ENCODE measurements at places on chromosomes 6 and 20.

GRCh38 chr20:38126146-38126921 is 38.7 kb downstream of the TGM2 start:
- no peak for DNase-seq

- no peak for DNase-seq
Observed at GRCh38 chr20:38112261-38112929, 52.7 kb downstream of the TGM2 start.

DNA sequence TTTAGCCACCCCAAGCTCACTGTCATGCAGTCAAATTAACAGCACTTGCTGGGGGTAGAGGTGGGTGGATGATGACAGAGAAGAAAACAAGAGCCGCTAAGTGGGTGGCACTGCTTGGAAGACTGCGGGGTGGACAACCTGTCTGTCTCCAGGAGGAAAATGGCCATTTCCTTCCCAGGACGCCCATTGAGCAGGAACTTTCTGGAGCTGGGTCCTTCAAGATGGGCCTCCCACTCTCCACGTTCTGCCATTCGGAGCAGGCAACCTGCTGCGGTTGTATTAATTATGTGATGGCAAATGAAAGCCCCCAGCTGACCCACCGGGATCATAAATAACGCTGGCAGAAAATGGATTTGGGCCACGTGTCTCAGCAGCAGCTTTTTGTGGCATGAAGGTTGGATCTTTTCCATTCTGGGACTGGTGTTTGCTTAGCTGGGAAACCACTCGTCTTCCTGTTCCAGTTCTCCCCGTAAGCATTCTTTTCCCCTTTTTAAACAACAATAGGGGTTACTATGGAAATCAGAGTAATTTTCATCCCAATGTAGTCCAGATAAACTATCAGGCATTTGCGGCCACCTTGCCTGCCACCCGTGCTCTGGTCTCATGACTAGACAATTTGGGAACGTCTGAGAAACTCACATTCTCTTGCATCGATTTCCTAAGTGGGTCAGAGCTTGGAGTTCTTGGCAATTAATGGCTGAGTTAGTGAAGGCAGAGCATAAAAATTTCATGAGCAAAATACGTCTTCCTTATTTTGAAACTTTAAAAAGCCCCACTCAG is 215.5 kb downstream of the ANKRD60 start:
- no peak for DNase-seq

GRCh38 chr6:150333585-150333941 is 35.2 kb upstream of the IYD start:
- no peak for DNase-seq

- DNase-seq: no peak
Observed at GRCh38 chr20:53922901-53923314, 147.5 kb downstream of the BCAS1 start.

- no peak for DNase-seq
Observed at GRCh38 chr6:122116119-122116834, 283.2 kb upstream of the HSF2 start.

DNA sequence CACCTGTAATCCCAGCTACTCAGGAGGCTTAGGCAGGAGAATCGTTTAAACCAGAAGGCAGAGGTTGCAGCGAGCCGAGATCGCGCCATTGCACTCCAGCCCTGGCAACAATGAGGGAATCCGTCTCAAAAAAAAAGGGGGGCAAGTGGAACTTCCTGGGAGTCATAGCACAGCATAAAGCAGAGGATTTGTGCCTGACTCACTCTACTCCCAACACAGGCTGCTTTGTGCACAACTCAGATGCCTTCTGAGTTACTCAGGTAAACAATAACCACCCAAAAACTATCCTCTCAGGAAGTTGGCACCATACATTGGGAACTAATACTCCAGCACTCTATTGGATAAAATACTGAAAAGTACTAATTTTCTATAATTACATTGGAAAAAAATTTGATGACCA is 2.5 kb upstream of the TMEM244 start:
- DNase-seq: no peak

GRCh38 chr6:124887872-124888580 is 74.2 kb upstream of the RNF217 start:
- DNase-seq: no peak

GRCh38 chr6:27838945-27839625 is 73.1 kb downstream of the OR2B2 start:
- DNase-seq: peak; percentile 65

DNA sequence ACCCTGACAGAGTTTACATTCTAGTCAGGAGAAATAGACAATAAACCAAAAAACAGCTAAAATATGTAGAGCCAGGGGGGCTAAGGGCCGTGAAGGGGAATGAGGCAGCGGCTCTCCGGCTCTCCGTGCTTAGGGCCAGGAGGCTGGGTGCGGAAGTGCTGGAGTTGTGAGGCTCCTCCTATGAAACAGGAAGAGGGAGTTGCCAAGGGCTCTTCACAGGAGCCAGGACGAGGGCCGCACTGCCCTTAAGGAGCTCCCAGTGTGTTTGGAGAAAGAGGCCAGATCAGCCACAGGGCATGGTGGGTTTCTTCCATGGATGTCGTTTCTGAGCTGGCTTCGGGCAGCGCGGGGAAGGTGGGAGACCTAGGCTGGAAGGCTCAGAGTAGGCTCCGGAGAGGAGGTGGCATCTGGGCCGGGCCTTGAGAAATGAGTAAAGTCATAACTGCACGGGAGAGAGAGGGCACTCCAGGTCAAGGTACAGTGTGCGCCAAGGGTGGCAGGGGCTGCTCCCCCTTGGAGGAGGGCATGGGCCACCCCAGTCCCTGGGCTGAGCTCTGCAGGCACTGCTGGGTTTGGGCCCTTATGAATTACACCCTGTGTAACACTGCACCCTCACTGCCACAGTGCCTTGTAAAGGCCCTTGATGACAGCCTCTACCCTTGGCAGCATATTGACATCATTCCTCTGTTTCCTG is 20.8 kb upstream of the MLN start:
- no peak for DNase-seq

- peak; percentile 96 for DNase-seq
Observed at GRCh38 chr6:145633981-145634627, 101.2 kb downstream of the EPM2A start.

DNA sequence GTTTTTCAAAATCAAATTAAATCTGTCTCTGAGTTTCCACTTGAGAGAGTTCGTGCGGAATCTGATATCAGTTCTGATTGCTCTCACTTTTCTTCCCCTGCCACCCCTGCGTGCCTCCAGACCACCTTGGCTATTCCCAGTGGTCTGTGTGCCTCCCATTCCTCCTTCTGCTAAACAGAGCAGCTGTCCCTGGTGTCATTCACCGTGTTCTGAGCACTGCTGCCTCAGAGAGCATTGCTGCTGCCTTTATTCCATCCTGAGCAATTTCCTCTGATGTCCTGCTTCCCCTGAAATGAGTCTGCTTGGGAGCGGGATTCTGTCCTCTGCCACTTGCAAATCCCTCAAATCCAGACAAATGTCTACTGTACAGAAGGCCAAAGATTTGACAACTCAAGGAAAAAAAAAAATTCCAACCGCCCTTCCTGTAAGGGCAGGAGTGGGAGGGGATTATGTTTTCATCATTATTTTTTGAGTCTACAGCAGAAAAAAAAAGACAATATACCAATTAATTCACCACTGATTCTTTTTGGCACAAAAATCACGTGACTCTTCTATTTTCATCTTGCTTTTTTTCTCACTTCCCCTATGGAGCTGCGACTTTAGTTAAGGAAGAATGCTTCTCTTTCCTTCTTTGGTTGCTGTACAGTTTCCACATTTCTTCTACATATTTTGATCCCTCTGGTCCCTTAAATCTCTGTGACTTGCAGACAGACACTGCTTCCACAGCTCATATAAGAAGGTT is 833.0 kb downstream of the EPHA7 start:
- DNase-seq: peak; percentile 19

- DNase-seq: peak; percentile 14
Observed at GRCh38 chr20:63536997-63537524, at the start of gene PTK6. PTK6 (minus strand) TSS chr20:63537376; CDS start chr20:63537314, 62 bp downstream.

DNA sequence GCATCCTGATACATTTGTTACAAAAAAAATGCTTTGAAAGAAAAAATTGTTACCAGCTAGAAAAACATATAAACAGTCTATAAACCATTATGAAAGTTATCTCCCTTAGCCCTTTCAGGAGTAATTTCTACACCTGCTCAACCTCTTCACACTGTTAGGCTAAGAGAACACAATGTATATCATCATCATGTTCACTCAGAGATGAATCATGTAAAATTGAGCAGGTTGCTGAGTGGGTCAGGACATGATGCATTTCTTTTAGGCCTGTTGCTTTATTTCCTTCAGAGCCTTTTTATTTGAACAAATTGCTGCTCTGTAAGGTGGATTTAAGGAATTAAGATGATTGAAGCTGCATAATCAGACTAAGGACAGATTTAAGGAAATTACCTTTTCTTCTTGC is 531.3 kb upstream of the MAN1A1 start:
- no peak for DNase-seq

DNA sequence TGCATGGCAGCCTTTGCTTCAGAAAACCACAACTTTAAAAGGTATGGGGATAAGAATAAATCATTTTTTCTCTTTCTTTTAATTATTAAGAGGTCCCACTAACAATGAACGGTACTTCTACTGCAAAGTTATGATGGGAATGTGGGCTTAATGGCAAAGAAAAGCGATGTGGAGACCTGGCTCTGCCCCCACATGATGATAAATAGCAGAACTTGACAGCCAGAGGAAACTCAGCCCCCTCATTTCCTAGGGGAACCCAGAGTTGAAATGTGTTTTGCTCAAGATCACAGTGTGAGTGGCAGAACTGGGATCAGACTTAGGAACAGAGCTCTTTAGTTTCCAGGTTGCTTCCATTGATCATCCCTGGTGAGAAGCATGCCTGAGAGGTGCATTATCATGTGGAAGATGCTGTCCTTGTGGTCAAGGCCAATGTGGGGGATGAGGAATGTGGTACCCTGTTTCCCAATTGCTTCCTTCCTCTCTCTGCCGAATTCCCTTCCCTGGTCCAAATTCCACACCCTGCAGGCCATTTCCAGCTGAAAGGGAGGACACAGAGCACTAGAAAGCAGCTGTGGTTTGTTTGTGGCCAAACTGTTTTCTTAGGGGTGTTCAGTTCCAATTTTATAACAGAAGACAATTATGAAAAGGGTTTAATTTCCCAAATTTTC is 66.0 kb downstream of the BACH2 start:
- no peak for DNase-seq

DNA sequence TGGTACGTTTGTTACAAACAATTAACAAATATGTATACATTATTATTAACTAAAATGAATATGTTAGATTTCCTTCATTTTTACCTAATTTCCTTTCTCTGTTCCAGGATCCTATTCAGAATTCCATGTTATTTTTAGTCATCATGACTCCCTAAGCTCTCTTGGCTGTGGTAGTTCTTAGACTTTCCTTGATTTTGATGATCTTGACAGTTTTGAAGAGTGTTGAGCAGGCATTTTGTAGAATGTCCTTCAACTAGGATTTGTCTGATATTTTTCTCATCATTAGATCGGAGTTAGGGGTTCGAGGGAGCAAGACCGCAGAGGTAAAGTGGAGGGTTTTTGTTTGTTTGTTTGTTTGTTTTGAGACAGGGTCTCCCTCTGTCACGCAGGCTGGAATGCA is 44.3 kb upstream of the ZNF184 start:
- no peak for DNase-seq

GRCh38 chr6:30061858-30062458 is 893 bp downstream of the POLR1H start:
- no peak for DNase-seq

DNA sequence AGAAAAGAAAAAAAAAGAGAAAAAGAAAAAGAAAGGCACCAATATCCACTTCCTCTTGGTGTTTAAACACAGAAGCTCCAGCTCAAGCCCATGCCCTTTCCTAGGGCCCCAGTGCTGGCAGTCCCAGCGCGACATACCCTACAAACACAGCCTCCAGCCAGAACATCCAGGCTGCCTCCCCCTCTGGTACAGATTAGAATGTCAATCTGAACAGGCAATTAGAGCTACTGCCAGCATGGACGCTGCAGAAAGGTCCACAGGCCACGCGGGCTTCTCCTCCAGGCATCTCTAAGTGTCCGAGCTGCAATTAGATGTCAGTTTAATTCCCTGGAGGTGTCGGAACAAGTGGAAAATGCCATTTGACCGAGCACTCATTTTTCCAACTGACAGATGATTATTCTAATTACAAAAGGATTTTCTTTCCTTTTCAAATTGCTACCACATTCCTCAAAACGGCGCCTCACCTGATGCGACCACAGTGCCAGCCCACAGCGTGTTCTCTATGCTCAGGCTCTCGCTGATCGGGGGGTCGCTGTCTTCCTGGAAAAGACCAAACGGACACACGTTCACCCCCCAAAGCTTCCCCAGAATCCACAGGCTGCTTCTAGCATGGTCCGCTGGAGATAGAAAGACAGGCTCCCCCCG is 79.5 kb downstream of the ATP9A start:
- DNase-seq: peak; percentile 73

DNA sequence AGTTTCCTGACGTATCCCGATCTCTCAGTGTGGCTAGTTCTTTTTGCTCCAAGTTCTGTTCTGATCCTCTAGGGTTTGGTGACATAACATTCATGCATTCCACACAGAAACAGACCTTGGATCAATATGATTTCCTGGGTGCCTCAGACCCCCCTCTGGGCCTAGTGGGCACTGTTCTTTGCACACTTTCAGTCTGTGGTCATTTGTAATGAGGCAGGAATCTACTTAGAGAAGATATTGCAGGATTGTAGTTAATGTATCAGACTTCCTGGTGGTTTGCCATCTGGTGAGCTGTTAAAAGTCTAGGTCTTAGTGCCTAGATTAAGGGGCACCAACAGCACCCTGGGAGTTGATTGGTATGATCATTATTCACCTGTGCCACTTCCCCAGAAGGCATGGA is 7.5 kb downstream of the BEND6 start:
- DNase-seq: no peak

DNA sequence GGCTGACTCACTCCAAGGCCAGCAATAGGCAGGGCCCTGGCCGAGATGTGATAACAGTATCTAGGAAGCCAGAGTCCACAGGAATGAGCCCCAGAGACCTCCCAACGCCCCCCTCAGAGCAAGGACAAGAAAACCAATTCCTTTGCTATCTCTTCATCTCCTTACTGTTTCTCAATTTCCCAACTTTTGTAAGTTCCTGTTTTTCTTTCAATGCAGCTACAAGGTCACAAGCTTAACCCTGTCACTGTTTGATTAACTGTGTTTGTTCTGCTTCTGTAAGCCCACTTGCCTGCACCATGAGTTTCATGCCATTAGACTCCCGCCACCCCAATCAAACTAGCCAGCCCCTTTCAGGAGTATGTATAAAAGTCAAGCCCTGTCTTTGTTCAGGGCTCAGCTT is 3.5 kb downstream of the FKBP1C start:
- DNase-seq: no peak

GRCh38 chr6:136980070-136980469 is 58.0 kb downstream of the SLC35D3 start:
- peak; percentile 72 for DNase-seq

- DNase-seq: no peak
Observed at GRCh38 chr6:138596591-138596990, 97.3 kb upstream of the NHSL1 start.

DNA sequence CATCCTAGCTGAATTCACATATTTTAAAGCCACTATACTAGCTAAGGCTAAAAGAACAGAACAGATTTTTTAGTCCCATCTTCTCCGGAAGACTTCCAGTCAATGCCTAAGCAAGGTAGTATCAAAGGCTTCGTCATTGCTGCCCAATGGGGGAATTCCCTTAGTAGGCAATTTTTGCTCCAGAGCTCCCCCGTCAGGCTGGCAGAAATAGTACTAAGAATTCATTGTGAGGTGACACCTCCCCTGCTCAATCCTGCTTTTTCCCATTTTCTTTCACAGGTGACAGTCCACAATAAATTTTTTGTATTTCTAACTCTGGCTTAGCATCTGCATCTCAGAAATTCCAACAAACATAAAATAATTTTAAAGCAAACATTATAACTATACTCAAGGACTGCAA is 52.8 kb upstream of the SRSF6 start:
- no peak for DNase-seq
